ENCODE measurements at places on chromosomes 12 and 14.

DNA sequence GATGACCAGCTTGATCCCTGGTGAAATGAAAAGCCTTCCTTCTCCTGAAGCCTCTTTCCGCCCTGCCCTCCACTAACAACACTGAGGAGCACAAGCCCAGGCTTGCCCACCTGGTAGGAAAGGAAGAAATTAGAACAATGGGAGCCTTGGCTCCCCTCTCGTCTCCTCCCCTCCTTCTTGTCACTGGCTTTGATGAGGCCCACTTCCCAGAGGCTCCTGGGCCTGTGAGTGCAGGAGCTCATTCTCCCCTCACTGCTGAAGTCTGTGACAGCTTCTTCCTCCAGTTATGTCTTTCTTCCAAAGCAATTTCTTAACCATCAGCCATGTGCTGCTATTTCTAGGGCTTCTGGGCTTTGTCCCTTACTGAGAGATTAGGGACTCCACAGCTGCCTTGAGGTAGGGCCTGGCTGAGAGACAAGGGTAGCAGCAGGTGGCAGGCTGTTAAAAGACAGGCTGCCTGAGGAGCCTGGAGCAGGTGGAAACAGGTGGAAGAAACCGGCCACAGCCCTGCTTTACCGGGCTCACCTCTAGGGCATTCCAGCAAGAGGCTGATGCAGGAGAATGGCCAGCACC lies 53.6 kb upstream of the SRSF5 start:
- no peak for DNase-seq

- peak; percentile 80 for DNase-seq
These were observed 240.3 kb downstream of the EMP1 start for GRCh38 chr12:13436696-13437391.

- peak; percentile 58 for DNase-seq
These were observed 17.4 kb upstream of the B4GALNT3 start for GRCh38 chr12:442235-442884.

DNA sequence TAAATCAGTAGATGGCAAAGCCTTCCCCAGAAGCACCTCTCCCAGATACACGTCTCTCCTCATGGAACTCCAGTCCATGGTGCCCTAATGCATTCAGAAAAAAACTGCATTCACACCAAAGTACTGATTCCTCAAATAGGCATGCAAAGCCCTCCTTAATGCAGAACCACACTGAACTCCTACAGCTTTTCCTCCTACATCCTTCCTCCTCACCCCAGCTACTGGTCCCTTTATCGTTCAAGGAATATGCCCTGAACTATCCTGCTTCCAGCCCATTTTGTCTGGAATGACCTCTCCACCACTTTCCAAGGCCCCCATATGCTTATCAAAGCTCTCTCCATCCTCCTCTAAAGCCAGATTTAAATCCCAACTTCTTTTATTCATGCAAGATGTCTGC lies 21.3 kb downstream of the SMUG1 start:
- no peak for DNase-seq

DNA sequence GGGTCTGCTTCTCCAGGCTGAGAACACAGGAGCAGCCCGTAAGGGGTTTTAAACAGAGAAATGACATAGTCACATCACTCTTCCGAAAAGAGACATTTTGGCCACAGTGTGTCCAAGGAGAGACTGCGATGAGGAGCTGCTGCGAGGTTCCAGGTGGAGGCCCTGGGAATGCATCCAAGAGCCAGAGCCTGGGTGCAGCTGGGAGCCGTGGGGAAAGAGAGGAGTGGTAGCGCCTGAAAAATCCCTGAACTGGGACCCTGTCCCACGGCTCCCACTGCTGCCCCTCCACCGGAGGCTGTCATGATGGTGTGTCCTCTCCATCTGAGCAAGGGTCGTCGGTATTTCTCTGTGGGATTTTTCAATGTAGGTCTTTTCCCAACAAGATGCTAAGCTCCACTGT lies 146.9 kb downstream of the BCL11B start:
- no peak for DNase-seq

DNA sequence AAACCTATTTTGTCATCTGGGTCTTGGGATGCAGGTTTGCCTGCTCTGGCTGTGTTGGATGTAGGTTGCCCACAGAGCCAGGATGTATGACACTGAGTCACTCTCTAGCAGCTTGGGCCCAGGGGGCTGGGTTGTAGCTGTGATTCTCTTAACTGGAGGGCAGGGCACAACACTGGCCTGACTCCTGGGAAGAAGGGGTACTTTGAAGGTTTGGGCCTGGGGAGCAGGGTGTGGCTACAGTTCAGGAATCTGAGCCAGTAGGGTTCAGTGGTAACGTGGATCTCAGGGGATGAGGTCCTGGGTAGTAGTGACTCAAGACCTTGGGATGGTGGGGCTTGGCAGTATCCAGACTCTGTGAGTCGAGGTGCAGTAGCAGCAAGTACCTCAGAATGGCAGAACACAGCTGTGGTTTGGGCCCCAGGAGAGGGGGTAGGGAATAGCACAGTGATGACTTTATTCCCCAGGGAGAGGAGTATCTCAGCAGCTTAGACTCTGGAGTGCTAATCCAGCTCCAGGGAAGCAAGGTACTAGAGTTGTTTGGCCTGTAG lies 25.7 kb downstream of the TBC1D15 start:
- DNase-seq, result peak; percentile 98

GRCh38 chr12:121657305-121658008 lies 12.0 kb downstream of the MORN3 start:
- no peak for DNase-seq

DNA sequence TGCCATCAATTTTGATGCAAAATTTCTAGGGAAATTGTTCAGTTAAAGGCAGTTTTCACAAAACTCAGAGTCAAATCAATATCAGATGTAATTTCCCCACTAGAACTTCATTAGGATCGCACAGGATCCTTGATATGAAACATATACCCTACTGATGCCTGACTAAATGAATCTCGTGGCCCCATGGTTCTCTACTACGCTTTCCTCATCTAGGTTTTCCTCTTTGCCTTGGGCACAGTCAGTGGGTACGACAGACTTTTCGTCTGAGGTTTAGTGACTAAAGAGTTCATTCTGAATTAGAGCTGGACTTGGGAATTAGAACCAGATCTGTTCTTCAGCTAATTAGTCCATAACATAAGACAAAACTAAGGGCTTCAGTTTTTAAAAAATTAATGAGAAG lies 42.5 kb upstream of the GNPNAT1 start:
- DNase-seq, result peak; percentile 38

- DNase-seq, result no peak
These were observed 5.3 kb downstream of the B4GALNT1 start for GRCh38 chr12:57627501-57628279.

- DNase-seq, result peak; percentile 97
These were observed at the start of gene SLC2A3 for GRCh38 chr12:7935590-7936581. TSS of gene SLC2A3 (minus strand) at chr12:7936187. CDS start at chr12:7936034, 153 bp downstream.

- DNase-seq, result peak; percentile 63
These were observed 372.3 kb upstream of the KITLG start for GRCh38 chr12:88952562-88952942.

Measured in fibroblast of skin of scalp (primary cell).